ENCODE measurements at places on chromosomes 2 and 18.

GRCh38 chr2:63755965-63756364, 85.7 kb upstream of the UGP2 start:
- no peak for DNase-seq
- no peaks in the 10 kb centered on the region for H3K27me3 ChIP-seq
- H3K36me3 ChIP-seq, result no peaks in the 10 kb centered on the region
- H3K27ac ChIP-seq, result no peak overlapping the region
- H3K4me1 ChIP-seq, result peaks cover 11% of the 10 kb centered on the region

DNA sequence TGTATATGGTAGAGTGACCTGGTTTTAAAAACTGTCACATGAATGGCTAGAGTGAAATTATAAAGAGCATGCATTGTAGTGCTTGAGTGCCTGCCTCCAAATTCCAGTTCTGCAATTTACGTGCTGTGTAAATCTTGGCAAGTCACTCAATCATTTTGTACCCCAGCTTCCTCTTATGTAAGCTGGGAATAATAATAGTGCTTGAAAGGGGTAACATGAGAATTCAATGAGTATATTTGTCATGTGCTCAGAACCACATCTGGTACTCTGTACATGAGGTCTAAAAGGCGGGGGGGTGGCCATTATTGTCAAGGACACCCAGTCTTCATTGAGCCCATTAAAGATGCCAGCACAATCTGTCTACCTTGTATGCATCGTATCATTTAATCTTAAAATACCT, 214.8 kb downstream of the MC4R start:
- H3K27me3 ChIP-seq, result peaks cover 75% of the 10 kb centered on the region
- no peaks in the 10 kb centered on the region for H3K36me3 ChIP-seq
- H3K27ac ChIP-seq, result no peak overlapping the region
- DNase-seq, result no peak
- no peaks in the 10 kb centered on the region for H3K4me1 ChIP-seq
- H3K4me3 ChIP-seq, result no peak overlapping the region

GRCh38 chr2:63676135-63676534, 87.4 kb downstream of the MDH1 start:
- no peak overlapping the region for H3K4me3 ChIP-seq
- no peak for DNase-seq
- no peak overlapping the region for H3K27ac ChIP-seq
- H3K4me1 ChIP-seq, result no peaks in the 10 kb centered on the region

GRCh38 chr2:205358351-205358815, 323.9 kb upstream of the NRP2 start:
- no peak for DNase-seq
- no peaks in the 10 kb centered on the region for H3K36me3 ChIP-seq
- no peak overlapping the region for H3K4me3 ChIP-seq
- H3K27ac ChIP-seq, result no peak overlapping the region
- H3K4me1 ChIP-seq, result peaks cover 33% of the 10 kb centered on the region
- H3K27me3 ChIP-seq, result no peaks in the 10 kb centered on the region

- peaks cover 91% of the 10 kb centered on the region for H3K27me3 ChIP-seq
- no peak for DNase-seq
- no peak overlapping the region for H3K27ac ChIP-seq
- H3K4me1 ChIP-seq, result no peaks in the 10 kb centered on the region
Measured at GRCh38 chr2:131584940-131585339, 57.3 kb downstream of the CCDC74A start.

DNA sequence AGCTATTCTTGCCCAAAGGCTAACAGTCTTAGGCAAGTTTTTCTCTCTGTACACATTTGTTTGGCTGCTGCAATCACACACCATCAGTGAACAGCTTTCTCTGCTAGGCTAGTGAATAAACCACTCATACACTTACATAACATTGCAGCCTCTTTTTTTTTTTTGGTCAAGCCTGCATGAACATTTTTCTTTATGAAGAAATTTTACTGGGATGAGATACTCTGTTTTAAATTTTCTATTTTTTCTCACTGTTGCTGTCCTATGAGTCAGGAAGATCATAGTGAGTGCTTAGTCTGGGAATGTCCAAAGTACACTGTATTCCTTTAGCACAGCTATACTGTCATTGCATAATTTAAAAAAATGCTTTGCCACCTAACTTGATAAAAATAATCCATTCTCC, 58.5 kb downstream of the ROCK1 start:
- H3K4me1 ChIP-seq, result peaks cover 23% of the 10 kb centered on the region
- no peaks in the 10 kb centered on the region for H3K27me3 ChIP-seq
- H3K36me3 ChIP-seq, result no peaks in the 10 kb centered on the region
- H3K4me3 ChIP-seq, result no peak overlapping the region
- peak overlapping the region; percentile 39 for H3K27ac ChIP-seq
- DNase-seq, result peak; percentile 62

GRCh38 chr2:100819370-100820272, at the start of gene NPAS2:
TSS of gene NPAS2 (plus strand) at chr2:100820139. CDS start at chr2:100904755, 84,616 bp downstream.
- peaks cover 36% of the 10 kb centered on the region for H3K4me1 ChIP-seq
- peak; percentile 16 for DNase-seq
- peak within 1 kb of the TSS; percentile 51 for H3K27ac ChIP-seq
- peak within 1 kb of the TSS; percentile 83 for H3K4me3 ChIP-seq
- H3K27me3 ChIP-seq, result no peaks in the 10 kb centered on the region

GRCh38 chr2:127525691-127526131, 578 bp downstream of the IWS1 start:
- H3K4me3 ChIP-seq, result peak overlapping the region; percentile 79
- H3K27ac ChIP-seq, result peak overlapping the region; percentile 95
- H3K27me3 ChIP-seq, result no peaks in the 10 kb centered on the region
- H3K4me1 ChIP-seq, result peaks cover 17% of the 10 kb centered on the region

DNA sequence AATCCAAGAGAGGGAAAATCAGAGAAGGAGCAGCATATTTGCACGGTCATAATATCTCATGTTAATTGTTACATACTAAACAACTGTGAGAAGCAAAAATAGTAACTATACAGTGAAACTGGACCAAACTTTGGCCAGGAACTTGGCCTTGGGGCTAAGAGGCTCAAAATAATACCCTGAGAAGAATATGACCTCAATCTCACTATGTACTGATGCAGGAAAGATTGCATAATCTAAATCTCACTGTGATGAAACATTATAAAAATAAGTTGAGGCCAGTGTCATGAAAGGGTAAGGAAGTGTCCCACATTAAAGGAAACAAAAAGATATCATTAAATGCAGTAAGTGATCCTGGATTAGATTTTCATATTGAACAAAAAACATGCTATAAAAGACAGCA, 36.5 kb downstream of the ZRANB3 start:
- no peak overlapping the region for H3K27ac ChIP-seq
- H3K4me3 ChIP-seq, result no peak overlapping the region
- H3K4me1 ChIP-seq, result peaks cover 14% of the 10 kb centered on the region
- peaks cover 47% of the 10 kb centered on the region for H3K36me3 ChIP-seq

GRCh38 chr2:40470822-40471813, 19.2 kb upstream of the SLC8A1 start:
- no peak overlapping the region for H3K27ac ChIP-seq
- H3K4me3 ChIP-seq, result no peak overlapping the region
- DNase-seq, result no peak
- no peaks in the 10 kb centered on the region for H3K27me3 ChIP-seq
- no peaks in the 10 kb centered on the region for H3K36me3 ChIP-seq
- H3K4me1 ChIP-seq, result no peaks in the 10 kb centered on the region

DNA sequence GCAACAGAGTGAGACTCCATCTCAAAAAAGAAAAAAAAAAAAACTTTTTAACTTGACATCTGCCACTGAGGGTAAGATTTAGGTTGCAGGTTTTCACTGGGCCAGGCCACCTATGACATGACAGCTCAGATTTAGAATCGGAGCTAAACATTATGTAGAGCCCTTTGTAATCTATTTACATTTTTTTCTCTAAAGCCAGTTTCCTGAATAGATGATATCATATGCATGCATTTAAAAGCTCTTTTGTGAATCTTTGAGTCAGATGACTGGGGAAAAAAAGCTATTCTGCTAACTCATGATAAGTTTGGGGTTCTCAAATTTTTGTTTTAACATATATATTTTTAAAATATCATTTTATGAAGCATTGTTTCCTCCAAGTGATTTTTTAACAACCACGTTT, 21.3 kb downstream of the PRKAG3 start:
- peaks cover 7% of the 10 kb centered on the region for H3K36me3 ChIP-seq
- no peak overlapping the region for H3K4me3 ChIP-seq
- H3K27ac ChIP-seq, result no peak overlapping the region
- H3K4me1 ChIP-seq, result no peaks in the 10 kb centered on the region

DNA sequence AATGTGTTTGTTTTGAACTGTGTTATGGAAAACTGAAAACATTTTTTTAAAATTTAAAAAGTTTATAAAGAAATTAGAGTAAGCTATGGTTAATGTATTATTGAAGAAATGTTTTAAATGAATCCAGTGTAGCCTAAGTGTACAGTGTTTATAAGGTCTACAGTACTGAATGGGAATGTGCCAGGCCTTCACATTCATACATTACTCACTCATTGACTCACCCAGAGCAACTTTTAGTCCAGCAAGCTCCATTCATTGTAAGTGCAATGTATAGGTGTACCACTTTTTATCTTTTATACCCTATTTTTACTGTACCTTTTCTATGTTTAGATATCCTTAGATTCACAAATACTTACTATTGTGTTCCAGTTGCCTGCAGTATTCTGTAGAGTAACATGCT, 215.1 kb upstream of the THUMPD2 start:
- no peak overlapping the region for H3K27ac ChIP-seq
- peaks cover 43% of the 10 kb centered on the region for H3K4me1 ChIP-seq
- no peak overlapping the region for H3K4me3 ChIP-seq
- no peaks in the 10 kb centered on the region for H3K27me3 ChIP-seq
- DNase-seq, result peak; percentile 64

GRCh38 chr2:217451666-217452065, 551.1 kb downstream of the TNS1 start:
- no peak overlapping the region for H3K4me3 ChIP-seq
- no peaks in the 10 kb centered on the region for H3K36me3 ChIP-seq
- no peak overlapping the region for H3K27ac ChIP-seq
- H3K27me3 ChIP-seq, result no peaks in the 10 kb centered on the region
- H3K4me1 ChIP-seq, result no peaks in the 10 kb centered on the region

GRCh38 chr2:120884472-120885290, 149.0 kb downstream of the GLI2 start:
- no peaks in the 10 kb centered on the region for H3K4me1 ChIP-seq
- peaks cover 12% of the 10 kb centered on the region for H3K27me3 ChIP-seq
- H3K27ac ChIP-seq, result no peak overlapping the region
- no peak overlapping the region for H3K4me3 ChIP-seq
